ENCODE measurements at places on chromosomes 2 and 18.

GRCh38 chr2:112714836-112715631, 5.8 kb upstream of the NT5DC4 start:
- no peak for DNase-seq

- DNase-seq, result no peak
Observed at GRCh38 chr2:134705861-134706586, 12.8 kb downstream of the TMEM163 start.

GRCh38 chr2:110871637-110872036, 139.3 kb downstream of the ACOXL start:
- DNase-seq, result no peak

DNA sequence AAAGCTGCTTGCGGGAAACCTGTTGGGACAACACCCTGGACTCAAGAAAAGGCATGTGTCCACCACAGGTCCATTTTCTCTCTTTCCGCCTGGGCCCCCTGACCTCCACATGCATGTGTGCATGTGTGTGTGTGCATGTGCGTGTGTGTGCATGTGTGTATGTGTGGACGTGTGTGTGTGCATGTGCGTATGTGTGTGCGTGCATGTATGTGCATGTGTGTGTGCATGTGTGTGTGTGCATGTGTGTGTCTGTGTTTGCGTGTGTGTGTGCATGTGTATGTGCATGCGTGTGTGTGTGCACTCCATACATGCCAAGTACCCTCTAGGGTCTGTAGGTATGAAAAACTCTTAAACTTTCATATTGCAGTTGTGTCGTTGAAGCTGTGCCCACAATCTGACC, 16.3 kb downstream of the CAPN14 start:
- no peak for DNase-seq

- DNase-seq, result peak; percentile 55
Observed at GRCh38 chr18:11733031-11733430, 44.0 kb downstream of the GNAL start.

DNA sequence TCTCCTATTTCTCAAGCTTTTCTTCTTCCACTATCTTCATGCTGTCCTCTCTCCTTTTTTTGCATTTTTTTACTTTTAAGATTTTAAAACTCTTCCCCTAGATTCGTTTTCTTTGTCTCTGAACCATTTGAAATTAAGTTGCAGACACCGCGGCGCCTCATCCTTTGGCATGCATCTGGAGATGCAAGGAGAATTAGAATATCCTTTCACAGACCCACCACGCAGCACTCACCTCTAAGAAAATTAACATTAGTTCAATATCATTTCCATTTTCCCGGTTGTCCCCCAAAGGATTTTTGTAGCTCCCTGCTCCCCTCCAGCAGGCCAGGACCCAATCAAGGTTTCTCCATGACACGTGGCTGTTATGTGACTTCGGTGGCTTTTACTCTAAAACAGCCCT, 88.8 kb downstream of the C1QL2 start:
- DNase-seq, result no peak

- DNase-seq, result peak; percentile 86
Observed at GRCh38 chr18:3623769-3624545, 174.0 kb downstream of the TGIF1 start.

- DNase-seq, result no peak
Observed at GRCh38 chr2:32011485-32011960, 715 bp upstream of the MEMO1 start.

DNA sequence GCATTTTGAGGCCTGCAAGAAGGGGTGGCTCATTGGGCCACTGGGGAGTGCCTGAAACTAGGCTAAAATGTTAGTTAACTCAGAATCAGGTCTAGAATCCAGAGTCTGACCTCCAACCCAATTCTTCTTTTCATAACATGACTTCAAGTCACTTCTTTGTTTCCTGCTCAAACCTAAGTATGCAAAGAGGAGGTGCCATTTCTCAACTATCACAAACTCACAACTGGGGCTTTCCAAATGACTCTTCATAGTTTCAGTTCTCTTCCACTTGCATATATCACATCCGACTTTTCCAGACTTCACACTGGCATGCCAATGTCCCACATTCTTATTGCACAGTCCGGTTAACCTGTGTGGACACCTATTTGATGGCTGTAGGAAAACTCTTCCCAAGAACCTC, 211.6 kb downstream of the TCF4 start:
- DNase-seq, result no peak

DNA sequence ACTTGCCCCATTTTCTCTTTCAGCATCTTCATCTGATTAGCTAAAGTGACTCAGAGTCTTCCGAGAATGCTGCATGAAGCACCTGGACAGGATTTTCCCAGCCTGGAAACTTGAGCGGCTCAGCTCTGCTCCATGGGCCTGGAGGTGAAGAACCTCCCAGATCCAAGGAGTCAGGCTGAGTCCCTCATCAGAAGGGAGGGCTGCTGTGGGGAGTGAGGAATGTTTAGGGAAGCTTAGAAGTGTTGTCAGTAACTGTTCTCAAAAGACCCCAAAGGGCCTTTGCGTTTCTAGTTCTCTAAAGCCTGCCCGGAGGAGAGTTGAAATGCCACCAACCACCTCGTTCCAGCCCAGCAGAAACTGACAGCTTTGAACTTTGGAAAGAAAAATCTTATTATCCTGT, 157.1 kb downstream of the CLIP4 start:
- no peak for DNase-seq

- DNase-seq, result no peak
Observed at GRCh38 chr2:207729465-207729998, 18.1 kb downstream of the CCNYL1 start.

GRCh38 chr2:201167546-201167945, 15.4 kb upstream of the CASP10 start:
- no peak for DNase-seq

Data from SHP77 (cell line).